Stimulated activated CD4-positive, alpha-beta T cell treated with anti-CD3 and anti-CD28 coated beads, Interleukin-1b, Interleukin-23, amount 100 ng/mL, for 1 hour (primary cell): ENCODE measurements at places on chromosomes 4 and X.

- no peak for DNase-seq
Measured at GRCh38 chr4:25442863-25443307, 65.8 kb downstream of the ANAPC4 start.

DNA sequence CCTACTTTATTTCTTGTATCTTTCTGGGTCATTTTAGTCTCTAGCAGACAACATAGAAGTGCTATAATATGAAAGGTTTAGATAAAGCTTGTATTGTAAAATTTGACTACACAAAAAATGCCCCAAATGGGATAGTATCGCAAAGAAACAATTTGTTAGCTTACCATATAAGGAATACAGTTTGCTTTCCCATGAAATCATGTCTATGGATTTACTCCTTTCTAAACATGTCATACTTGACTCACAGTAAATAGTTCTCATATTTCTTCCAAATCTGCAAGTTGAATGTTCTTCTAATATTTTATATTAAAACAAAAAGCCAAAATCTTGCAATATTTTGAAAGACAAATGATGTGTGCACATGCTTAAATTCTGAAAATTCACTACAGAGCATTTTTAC is 103.9 kb downstream of the PPA2 start:
- no peak for DNase-seq

GRCh38 chr4:185634066-185634652 is 98.9 kb upstream of the PDLIM3 start:
- DNase-seq = no peak

GRCh38 chr4:70671091-70671490 is 4.8 kb upstream of the JCHAIN start:
- DNase-seq = no peak

- DNase-seq = no peak
Measured at GRCh38 chr4:24121395-24122175, 231.7 kb upstream of the PPARGC1A start.

DNA sequence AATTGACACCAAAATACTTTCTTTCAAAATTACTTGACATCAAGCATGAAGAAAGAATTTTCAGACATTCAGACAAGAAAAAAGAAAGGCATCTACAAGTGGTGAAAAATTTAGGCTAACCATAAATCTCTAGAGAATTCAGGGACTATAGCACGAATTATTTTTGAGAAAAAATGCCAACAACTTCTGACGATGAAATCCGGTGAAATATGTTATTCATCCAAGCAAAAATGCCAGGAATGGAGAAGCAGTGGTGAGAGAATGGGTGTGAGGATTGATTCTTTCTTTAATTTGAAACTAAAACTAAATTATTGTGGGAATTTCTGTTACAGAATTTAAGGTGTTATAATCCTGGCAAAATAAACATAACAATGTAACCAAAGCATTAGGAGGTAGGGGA is 69.4 kb upstream of the SORBS2 start:
- DNase-seq = no peak

- DNase-seq = no peak
Measured at GRCh38 chr4:122623637-122624166, 2.8 kb upstream of the IL21 start.

GRCh38 chr4:74570095-74570494 is 125.2 kb downstream of the AREG start:
- DNase-seq = no peak

GRCh38 chr4:158801066-158801465 is 32.2 kb downstream of the FNIP2 start:
- DNase-seq = no peak

DNA sequence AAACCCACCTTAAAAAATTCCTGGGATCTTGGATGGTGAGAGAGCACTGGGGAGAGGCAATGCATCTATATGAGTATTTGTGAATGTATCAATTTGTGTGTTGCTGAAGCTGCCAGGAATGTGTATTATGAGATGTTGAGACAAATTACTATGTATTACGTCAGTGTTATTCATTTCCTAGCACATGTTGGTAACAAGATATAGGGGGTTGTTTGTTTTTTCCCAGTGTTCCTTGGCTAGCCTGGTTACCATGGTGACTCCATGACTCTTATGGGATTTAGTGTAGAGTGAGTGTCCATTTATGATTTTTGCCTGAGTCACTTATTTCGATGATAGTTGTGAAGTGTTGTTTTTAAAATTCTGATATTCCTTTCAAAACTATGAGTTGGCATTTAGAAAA is 65.6 kb downstream of the RAB40A start:
- DNase-seq = no peak

GRCh38 chrX:32496671-32497070 is 714.7 kb downstream of the DMD start:
- DNase-seq = no peak

GRCh38 chr4:155207534-155208257 is 740 bp upstream of the NPY2R start:
- DNase-seq = no peak

DNA sequence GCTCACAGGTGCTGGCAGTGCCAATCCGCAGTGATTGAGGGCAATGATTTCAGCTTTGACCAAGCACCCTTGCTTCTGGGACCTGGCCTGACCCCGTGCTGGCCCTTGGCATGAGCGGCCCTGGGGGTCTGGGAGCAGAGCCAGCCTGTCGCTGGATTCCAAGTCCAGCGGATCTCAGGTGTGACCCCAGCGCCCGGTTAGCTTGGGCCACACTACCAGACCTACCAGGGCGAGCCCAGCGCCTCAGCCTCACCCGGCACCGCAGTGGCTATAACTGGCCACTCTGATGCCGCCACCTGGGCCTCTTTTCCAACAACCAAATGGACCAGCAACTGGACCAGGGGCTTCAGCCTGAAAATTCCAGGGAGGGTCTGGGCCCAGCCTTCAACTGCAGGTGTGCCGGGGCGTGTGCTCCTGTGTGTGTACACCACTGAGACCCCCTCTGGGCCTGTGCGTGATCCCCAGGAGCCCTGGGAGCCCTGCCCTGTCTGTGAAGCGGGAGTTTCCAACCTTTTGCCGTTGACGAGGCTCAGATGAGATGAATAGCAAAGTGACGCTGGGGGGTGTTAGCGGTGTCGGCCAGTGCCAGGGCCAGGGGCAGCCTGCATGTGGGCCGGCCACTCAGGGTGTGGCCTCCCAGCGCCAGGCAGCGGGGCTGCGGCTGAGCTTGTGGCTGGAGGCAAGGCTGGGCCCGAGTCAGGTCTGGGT is 658 bp downstream of the SH3TC1 start:
- DNase-seq = no peak

- no peak for DNase-seq
Measured at GRCh38 chr4:105061731-105062130, 84.9 kb upstream of the TET2 start.

- no peak for DNase-seq
Measured at GRCh38 chr4:179344861-179345260, 1902.6 kb upstream of the AGA start.

- no peak for DNase-seq
Measured at GRCh38 chrX:73214426-73215094, at the start of gene NAP1L2. NAP1L2 (minus strand) TSS chrX:73214851; CDS start chrX:73214492, 359 bp downstream.

DNA sequence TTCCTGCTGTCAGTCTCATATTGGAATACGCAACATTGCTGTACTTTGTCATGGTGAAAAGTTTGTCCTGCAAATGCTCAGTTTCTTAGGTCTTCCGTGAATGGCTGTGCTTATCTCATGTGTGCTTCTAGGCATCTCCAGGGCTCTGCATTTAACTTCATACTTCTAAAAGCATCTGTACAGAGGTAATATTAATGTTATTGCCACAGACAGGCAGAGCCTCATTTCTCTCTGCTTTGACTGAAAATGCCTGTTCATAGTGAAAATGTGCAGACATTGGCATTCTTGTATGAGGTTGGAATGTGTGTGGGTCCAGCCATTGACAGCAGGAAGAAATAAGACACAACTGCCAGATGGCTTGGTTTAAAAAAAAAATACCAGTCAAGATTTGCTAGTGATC is 140.1 kb upstream of the TTC29 start:
- no peak for DNase-seq

DNA sequence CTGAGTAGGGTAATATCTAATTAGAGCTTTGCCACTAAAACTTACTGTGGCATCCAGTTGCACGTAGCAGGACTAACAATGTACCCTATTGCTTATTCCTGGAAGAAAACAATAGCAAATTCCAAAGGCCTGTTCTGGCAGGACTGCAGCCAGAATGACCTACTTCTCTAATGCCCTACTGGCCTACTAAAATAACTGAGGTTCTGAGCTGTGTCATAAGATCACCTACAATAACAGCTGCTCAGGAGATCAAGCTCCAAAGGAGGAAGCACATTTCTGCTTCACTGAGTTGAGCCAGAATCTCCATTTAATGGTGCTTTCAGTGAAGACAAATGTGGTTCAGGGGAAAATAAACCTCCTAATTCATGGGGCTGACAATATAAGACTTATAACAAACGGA is 42.2 kb upstream of the CXCL8 start:
- DNase-seq = no peak

DNA sequence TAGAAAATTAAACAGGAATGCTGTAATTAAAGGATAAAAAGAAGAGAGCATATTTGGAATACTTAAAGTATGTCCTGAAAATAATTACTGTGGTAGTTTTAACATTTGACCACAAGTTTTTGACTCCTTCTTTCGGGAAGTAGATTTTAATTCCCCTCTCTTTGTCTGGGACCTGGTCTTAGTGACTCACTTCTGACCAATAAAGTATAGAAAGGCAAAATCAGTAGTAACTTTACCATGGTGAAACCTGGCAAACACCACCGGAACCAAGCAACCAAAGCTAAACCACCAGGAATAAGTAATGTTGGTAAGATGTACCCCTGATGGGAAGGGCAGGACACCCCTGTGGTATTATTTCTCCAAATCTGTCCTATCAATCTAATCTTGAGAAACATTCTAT is 314.8 kb downstream of the PDHA2 start:
- no peak for DNase-seq

- DNase-seq = no peak
Measured at GRCh38 chr4:26369132-26369531, 48.3 kb downstream of the RBPJ start.

DNA sequence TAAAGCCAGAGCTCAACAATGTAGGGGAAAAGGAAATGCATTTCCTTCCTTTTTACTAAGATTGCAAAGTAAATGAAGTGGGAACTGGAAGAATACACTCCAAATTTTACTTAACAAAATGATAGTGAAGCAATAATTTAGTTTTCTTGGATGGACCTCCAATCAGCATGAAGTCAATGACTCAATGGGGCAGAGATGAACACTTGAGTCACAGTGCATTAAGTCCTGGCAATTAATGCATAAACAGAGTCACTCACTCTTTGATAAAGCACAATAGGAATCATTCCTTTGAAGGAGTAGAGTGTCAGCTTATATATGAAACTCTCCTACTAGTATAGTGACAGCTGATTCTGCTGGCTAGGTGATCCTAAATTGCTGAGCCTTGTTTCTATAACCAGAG is 66.7 kb upstream of the FRAS1 start:
- DNase-seq = no peak

- no peak for DNase-seq
Measured at GRCh38 chr4:120922381-120923206, at the start of gene PRDM5. PRDM5 (minus strand) TSS chr4:120922726; CDS start chr4:120922608, 118 bp downstream.

DNA sequence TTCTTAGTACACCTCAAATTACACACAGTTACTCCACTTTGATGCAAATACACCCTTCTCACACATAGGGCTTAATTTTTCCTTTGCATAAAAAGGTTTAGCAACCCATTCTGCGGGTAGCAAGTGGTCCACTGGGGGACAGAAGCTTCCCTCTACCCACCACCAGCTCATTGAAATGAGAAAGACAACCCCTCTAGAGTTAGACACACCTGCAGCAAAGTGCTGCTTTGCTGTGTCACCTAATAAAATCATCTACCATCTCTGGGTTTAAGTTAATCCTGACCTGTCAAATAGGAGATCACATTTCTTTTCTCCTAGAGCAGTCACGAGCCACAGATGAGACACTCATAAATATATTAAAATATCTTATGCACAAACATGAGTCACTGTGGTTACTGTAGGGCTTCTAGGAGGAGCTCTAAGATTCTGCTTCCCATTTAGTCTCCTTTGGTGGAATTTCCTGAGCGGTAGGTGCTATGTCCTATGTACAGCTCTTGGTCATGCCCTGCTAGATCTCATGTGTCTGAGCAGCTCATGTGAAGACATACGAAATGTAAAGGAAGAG is 11.9 kb downstream of the BMX start:
- DNase-seq = no peak

DNA sequence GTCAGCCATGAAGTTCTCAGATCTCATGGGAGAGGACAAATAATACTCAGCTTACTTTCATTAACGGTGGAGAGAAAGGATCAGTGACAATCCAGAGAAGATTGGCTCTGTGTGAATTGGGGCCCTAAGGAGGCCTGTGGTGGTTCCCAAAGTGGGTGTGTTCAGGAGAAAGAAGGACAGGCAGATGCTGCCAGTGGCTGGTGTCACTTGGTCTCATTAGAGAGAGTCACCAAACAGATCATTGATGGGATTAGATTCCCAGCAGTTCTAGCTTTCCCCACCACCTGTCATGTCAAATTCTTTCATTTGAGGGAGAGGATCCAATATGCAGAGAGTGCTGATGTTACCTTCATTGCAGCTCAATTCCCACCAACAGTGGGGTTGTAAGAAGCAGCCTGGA is 8.0 kb downstream of the SMPX start:
- no peak for DNase-seq

GRCh38 chrX:57313583-57314215 is 27.2 kb downstream of the FAAH2 start:
- DNase-seq = no peak

DNA sequence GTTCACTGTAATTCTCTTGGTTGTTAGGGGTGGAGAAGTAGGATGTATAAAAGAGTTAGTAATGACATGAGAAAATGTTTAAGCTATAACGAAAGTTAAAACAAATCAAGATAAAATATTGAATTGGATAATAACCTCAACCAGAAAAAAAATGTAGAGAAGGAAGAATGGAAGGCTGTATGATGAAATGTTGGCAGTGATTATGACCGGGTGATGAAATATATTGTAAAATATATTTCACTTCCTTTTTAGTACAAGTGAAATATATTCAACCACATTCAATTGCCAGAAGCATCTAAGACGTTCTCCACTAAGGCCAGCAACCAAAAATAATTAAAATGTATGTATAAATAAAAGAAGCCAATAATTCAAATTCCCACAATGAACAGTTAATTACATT is 309.3 kb upstream of the FGF13 start:
- DNase-seq = no peak

- no peak for DNase-seq
Measured at GRCh38 chrX:109707319-109707718, 25.7 kb downstream of the ACSL4 start.

GRCh38 chr4:104896660-104897645 is 249.7 kb upstream of the TET2 start:
- DNase-seq = no peak

- no peak for DNase-seq
Measured at GRCh38 chr4:116520886-116521285, 564.5 kb downstream of the TRAM1L1 start.

- no peak for DNase-seq
Measured at GRCh38 chrX:139816204-139816603, 108.2 kb upstream of the MCF2 start.

DNA sequence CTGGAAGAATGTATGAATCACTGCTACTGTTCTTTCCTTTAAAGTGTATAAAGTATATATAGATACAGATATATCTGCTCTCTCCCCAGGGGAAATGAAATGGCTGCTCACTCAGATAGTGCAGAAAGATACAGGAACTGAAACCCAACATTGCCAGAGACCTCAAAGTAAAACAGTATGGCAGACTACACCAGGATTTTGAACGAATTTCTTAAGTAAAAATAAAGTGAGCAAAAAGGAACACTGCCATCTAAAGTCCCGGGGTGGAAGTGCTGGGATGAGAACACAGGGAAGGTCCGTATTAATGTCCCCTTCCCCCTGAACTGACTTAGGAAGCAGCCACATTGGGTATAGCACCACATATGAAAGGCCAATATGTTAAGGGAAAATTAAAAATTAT is 93.4 kb downstream of the TMA16 start:
- DNase-seq = no peak
